ENCODE measurements at places on chromosomes 1 and 21.

DNA sequence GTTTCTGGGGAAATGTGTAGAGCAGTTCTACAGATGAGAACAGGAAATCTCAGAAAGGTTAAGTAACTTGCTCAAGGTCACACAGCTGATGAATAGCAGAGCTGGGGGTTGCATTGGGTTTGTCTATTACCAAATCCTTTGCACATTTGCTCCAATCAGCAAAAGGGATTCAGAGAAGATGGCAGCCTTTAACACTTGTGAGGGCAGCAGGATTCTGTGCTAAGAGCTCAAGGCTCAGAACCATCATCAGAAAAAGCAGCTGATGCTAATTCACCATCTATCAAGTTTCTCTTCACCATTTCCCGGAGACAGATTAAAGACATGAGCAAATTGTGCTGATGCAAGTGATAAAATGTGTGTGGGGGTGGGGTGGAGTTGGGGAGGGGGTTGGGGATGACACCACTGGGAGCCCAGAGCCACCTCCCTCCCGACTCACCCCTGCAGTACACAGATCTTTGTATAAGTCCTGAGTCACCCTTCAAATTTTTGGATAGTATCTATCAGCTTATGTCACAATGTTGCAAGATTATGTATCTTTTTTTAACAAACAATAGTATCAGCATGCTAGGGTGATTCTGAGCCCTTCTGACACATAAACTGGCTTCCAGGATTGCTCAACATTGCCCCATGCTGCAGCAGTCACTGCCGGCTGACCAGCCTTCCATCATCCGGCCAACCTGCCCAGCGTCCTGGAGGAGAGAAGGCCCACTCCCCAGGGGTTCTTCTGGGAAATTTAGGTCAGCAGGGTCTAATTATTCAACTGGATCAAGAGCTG, 2.8 kb upstream of the SPSB1 start:
- no peak for DNase-seq

DNA sequence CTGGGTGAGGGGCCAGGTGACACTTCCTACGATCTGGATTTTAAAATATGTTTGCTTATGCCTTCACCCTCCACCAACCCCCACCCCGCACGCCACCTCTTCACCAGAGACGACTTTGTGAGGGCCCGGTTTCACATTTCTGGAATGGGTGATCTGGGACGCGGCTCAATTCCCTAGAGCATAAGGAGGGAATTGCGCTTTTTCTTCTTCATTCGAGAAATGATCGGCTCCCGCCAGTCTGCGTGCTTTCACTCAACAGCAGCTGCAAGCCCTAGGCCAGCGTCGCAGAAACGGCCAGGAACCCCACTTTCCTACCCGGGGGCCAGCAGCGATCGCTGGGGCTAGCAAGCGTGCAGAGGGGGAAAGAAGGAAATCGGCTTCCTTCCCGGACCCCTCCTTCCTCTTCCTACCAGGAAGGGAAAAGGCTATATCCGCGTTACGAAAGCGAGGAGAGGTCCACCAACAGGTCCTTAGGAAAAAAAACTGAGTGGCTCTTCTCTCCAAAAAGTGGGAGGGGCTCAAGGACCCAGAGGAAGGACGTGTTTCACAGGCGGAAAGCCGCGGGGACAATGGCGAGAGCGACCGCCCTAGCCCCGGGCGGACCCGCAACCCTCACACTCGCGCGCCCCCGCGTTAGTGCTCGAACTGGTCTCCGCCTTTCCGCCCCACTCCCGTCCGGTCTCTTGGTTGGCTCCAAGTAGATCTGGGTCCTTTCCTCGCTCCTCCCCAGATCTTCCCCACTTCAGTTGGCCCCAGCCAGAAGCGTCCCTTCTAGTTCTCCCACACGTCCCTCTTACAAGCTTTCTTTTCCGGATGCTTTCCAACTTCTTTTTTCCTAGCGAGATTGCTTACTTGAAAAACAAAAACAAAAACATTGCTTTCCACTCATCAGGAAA, 1.1 kb upstream of the ADAMTS1 start:
- no peak for DNase-seq

DNA sequence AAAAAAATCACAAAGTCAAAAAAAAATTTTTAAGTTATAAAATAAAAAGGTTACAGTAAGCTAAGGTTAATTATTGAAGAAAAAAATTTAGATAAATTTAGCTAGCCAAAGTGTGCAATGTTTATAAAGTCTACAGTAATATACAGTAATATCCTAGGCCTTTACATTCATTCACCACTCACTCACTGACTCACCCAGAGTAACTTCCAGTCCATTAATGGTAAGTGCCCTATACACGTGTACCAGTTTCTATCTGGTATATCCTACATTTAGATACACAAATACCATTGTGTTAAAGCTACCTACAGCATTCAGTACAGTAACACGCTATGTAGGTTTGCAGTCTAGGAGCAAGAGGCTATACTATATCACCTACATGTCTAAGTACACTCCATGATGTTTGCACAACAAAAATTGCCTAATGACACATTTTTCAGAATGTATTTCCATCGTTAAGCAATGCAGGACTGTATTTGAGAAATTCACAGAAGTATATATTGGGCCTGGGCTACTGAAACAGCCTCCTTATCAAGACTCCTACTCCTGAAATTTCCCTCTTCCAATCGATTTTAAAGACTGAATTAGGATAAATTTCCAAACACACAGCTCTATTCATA, 155.1 kb downstream of the COP1 start:
- DNase-seq: no peak

DNA sequence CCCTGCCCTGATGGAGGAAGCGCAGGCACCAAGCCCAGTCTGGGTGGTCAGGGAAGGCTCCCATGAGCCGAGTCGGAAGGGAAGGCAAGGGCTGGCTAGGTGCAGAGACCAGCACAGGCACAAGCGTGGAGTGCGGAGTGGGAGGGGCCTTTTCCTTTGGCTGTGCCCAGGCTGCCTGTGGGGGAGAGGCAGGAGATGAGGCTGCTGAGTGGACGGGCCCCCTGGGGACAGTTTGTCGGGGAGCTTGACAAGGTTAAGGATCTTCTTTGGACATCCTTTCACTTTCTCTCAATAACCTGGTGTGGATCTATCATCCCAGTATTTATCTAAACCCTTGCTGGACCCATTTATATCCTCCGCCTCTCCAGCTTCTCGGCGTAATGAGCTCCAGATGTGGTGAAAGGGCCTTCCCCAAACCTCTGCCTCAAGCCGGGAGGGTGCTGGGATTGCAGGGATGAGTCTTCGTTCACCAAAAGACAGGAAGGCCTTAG, 42.9 kb downstream of the EPHB2 start:
- DNase-seq: no peak

DNA sequence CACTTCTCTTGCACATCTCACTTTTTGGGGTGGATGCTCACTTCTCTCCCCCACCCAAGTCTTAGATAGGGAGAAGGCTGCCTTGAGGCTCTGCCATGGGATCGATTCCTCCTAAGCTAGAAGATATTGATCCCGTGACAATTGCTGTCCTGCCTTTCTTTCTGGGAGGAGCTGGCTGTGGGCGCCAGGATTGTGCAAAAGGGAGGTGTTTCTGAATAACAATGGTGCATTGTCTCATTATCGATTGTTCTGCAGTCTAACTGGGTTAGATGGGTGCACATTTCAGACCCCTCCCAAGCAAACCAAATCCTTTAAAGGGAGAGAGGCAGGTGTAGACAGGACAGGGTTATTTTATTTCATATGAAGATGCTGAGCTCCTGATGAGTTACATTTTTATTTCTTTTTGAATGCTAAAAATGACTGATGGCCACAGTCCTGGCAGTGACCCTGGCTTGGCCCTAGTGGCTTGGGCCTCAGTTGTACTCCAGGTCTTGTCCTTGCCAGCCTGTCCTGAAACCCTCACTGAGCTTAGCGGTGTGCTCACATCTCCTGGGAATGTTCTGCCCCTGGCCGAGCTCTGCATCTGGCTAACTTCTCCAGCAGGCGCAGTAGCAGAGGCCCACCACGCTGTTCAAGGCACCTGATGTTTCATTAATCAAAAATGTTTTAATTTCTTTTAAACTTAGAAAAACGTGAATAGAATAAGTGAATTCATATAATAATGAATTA, 99.0 kb upstream of the KAZN start:
- DNase-seq: no peak

DNA sequence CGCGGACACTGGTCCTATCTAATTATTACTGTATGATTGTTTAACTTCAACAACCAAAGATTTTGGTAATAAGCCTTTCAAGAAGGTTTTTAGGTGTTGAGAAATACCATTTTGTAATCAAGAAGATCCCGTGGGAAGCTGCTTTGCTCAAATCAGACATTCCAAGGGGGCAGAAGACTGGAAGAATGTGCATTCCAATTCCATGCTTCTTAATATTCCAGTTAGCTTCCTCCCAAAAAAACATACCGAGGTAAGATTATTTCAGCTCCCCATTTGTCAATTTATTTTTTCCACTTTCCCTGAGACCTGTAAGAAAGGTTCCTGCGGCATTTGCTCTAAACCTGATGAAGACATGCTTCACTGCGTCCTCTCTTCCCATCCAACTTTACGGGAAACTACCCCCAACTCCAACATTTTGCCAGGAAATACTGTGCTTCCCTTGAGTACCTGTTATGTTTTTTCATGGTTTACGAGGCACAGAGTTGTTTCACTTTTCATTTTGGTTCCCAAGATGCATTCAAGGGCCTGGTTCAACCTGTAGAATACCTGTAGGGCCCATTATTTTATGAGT, 4.1 kb downstream of the CNN3 start:
- no peak for DNase-seq

GRCh38 chr1:173195596-173196088, 11.5 kb downstream of the TNFSF4 start:
- no peak for DNase-seq

DNA sequence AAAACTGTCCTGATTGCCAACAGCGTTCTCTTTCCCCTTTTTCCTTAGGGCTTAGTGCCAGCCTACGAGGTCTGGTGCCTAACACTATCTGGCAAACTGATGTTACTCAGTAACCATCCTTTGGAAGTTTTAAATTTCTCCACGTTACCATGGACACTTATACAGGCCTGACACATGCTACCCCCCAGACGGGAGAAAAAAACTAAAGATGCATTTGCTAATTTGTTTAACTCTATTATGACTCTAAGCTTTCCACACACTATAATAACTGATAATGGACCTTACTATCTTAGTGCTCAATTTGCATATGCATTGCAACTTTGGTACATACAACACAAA, 36.8 kb downstream of the CLCA1 start:
- DNase-seq: no peak

GRCh38 chr1:45673956-45674355, 12.4 kb downstream of the GPBP1L1 start:
- no peak for DNase-seq

DNA sequence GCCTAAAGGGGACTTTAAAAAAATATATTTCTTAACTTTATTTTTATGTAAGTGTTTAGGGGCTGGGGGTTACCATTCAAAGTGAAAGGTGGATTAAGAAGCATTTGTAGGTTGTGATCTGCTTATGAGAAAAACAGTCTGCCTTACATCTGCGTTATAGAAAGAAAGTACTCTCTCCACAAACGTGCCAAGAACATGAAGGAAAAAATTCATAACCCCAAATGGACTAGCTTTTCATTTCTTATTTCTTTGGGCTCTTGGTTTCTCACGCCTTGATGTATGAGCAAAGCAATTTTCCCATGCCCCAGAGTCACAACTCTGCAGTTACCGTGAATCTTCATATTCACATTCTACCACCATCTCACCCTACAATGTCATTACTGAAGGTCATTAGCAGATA, 1165.1 kb upstream of the ADGRL4 start:
- no peak for DNase-seq

- no peak for DNase-seq
Observed at GRCh38 chr1:211324992-211325775, 1.4 kb upstream of the TRAF5 start.

DNA sequence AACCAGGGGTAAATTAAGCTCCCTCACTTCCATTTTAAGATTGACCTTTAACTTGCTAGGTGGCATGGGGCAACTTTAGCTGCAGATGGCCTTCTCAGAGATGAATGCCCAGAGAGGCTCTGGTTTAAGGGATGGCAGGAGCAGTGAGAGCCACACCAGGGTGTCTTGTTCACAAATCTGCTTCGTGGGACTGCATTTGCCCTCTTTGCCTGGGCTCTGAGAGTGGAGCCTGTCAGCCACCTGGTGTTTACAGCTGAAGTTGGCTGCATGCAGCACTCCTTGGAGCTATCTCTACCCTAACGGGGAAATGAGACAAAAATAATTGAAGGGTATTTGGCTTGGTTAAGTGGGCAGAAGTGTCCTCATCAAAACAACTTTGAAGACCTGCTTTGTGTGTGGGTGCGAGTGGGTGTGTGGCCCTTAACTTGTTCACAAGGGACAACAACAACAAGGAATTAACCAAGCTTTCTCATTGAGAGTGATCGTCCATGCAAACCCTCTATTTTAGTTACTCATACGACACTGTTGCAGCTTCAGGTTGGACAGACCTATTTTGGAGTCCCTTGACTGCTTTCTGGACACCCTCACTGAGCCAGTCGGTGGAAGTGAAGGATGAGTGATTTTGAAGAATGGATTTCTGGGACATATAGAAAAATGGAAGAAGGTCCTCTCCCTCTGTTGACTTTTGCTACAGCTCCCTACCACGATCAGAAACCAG, 29.8 kb downstream of the PGM1 start:
- no peak for DNase-seq

GRCh38 chr1:61266738-61267137, 184.4 kb downstream of the NFIA start:
- no peak for DNase-seq

DNA sequence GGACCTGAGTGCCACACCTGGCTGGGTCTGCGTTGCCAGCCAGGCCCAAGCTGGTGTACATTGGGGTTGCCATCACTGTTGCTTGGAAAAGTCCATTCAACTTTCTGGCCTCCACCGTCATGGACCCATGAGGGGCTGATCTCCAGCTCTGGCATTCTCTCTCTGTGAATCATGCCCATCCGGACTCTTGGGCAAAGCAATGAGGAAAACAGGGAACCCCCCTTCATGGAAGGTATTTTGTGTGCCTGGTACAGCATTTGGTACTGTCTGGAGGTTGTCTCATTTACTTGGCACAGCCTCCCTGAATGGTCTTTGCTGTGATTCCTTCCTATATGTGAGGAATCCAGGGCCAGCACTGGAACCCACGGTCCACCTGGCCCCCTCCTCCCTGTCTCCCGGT, 99.4 kb downstream of the FOXD2 start:
- DNase-seq: no peak

GRCh38 chr1:156368157-156368658, 803 bp upstream of the RHBG start:
- no peak for DNase-seq
